ENCODE measurements at places on chromosomes 16 and 17.

- no peak for DNase-seq
These were observed 16.5 kb upstream of the ZC3H18 start for GRCh38 chr16:88553739-88554138.

DNA sequence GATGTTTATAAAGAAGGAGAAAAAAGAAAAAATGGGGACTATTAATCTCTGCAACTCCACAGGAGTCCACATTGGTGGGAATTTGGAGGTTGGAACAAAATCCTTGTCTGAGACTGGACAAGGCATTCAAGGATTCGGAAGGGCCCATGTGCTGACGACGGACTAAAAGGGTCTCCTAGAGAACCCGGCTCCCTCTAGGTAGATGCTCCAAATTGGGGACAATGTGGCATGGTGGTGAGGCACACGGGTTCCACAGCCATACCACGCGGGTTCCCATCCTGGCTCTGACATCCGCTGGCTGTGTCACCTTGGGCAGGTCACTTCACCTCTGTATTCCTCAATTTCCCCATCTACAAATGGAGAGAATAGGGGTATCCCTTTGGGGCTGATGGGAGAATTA lies 227.4 kb downstream of the C16orf78 start:
- DNase-seq: no peak

DNA sequence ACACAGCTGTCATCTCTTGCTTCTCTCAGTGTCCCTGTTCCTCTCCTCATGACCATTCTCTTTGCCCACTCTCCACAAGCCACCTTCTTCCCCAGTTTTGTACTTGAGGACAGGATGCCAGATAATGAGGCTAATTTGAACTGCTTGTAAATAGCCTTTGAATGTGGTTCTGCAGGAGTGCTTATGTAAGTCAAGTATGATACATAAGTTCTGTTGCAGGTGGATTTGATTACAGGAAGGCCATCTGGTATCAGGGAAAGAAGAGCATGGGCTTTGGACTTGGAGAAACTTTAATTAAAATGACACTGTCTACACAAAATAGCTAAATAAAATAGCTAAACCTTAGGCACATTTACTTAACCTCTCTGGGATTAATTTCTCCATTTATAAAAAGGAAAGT lies 120.2 kb upstream of the HLF start:
- DNase-seq: no peak

GRCh38 chr16:87812200-87812656 lies 46.4 kb upstream of the KLHDC4 start:
- no peak for DNase-seq

DNA sequence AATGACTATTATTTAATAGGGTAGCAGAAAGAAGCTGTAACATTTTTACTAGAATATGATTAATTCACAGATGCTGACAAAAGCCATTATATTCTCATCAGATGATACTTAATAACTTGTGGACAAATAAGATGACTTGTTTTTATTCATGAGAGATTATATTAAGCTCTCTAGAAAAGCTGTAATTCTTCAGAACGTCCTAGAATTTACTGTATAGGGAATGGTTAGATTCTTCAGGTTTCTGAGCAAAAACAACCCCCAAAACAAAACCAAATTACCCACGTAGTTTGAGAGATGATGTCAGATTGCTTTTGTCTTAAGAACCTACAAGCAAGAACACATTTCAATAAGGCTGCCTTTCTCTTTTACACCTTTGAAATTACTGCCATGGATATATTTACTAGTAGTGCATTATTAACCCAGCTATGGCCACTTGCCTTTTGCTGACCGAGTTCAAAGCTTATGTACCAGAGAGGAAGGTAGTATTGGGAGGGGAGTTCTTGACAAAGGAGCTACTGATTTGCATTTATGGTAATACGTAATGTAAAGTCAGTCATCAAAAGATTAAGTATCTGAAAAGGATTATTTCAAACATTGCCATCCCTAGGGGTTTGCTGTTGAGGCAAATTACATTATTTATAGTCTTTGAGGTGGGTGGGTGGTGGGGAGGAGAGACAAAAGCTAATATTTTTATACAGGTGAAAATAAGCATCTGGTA lies 51.7 kb downstream of the NLK start:
- no peak for DNase-seq

DNA sequence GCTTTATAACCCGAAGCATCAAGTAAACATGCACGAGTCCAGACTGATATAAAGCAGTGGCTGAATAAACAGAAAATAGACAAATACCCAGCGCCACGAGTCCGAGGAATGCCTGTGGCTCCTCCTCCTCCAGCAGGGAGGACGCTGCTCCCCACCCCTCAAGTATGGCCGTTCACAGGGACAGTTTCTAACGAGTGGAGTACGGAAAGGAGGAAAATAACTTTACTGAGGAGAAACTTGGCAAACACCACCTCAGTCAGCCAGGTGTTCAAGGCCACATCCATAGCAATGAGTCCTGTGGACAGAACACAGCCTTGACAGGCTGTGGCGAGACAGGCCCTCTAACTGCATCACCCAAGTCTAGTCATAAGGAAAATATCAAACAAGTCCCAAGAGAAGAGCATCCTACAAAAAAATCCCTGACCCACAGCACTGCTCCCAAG lies 9.2 kb downstream of the ZDHHC7 start:
- DNase-seq: no peak

- DNase-seq: no peak
These were observed 30.2 kb downstream of the TBX4 start for GRCh38 chr17:61482467-61482866.

DNA sequence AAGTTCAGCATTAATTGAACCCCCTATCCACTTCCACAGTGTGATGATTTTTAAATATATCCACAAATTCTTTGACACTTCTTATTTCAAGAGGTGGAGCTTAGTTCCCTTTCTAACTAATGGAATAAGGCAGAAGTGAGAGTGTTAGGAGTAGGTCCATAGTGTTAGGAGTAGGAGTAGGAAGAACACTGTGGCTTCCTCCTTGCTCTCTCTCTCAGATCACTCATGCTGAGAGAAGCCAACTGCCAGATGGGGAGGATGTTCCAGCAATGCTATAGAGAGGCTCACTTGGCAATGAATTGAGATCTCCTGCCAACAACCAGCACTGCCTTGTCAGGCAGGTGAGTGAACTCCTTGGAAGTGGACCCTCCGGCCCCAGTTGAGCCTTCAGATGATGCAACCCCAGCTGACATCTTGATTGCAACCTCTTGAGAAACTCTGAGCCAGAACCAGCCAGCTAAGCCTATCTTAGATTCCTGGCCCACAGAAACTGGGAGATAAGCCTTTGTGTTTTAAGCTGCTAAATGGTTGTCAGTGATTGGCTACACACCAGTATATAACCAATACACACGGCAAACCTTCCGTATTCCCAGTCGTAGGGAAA lies 44.3 kb downstream of the SPECC1 start:
- peak; percentile 21 for DNase-seq

DNA sequence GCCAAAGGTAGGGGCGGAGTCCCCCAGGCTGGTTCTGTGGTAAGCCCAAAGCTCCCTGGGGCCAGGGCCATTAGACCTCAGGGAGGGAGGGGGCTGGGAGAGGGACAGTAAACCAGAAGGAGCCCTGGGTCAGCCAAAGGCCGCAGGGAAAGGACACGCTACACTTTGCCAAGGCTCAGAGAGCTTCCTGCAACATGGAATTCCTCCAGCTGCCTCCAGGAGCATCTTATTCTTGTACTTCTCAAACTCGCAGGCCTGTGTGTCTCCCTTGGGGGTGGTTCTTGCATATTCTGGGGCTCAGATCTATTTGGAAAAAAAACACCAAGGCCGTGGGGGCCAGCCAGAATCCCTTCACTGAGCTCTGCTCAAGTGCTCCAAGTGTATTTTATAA lies 25.1 kb downstream of the AKAP1 start:
- DNase-seq: no peak

DNA sequence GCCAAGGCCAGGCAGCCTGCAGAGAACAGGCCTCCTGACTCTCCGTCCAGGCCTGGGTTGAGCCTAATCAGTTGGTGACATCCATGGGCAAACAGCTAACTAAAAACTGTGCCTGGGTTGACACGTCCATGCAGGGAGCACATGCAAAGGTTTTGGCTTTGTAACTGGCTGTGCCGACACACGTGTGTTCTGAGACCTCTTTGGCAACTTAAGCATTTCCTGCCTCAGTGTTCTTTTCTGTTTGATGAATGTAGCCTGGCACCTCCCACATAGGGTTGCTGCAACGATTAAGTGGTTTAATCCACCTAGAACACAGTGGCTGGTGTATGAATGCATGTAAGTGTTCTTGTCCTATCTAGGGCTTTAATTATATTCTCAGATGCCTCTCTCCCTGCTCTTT lies 3.2 kb downstream of the BCO1 start:
- DNase-seq: no peak

DNA sequence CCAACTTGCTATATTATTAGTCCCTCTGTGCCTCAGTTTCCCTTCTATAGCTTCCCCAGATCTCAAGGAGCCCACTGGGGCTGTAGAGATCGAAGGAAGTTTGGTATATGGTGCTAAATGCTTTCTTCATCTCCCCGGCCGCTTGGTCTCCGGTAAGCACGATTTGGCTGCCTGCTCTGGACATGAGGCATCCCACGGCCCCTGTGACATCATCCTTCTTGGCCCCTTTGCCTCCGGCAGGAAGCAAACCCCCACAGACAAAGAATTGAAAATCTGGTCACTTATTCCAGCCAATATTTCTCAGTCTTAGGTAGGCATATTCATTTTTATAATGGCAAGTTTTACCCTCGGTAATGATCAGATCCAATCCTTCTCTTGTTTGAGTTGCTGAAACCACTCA lies 65.8 kb downstream of the WSCD1 start:
- DNase-seq: no peak

DNA sequence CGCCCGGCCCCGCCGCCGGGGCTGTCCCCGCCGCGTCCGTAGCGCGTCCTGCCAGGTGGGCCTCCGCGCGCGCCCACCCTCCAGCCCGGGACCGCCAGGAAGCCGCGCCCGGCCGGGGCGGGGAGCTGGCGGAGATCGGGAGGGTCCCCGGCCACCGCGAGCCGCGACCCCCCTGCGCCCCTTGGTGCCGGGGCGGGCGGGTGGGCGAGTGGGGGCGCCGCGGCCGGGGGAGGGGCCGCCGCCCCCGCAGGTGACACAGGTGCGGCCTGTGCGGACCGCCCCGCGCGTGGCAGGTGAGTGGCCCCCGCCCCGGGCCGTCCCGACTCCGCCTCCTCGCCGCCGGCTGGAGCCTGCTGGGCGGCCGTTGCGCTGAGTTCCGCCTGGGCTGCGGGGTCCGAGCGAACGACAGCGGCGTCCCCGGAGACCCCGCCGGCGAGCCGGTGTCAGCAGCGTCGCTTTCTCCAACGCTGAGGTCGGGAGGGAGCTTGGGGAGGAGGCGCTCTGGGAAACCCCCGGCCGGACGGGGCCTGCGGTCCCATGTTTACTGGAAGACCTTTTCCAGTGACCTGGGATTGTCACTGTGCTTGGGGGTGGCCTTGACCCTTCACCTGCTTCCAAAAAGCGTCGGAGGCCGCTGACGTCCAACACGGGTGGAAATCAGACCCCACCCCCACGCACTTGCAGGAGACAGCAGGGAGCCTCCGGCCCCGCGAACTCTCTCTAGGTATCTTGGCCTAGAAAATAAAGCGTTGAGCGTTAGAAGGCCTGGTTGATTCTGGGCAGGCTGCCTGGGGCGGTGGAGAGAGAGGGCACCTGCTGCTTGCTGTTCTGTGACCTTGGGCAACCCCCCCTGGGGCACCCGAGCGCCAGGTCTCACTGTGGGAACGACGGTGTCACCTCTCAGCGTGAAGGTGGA lies 542 bp downstream of the KLHL36 start:
- no peak for DNase-seq

GRCh38 chr17:48997103-48997826 lies at the start of gene IGF2BP1:
IGF2BP1 (plus strand) TSS chr17:48997385; CDS start chr17:48997746, 361 bp downstream.
- DNase-seq: no peak

- no peak for DNase-seq
These were observed 189.7 kb downstream of the SNX29 start for GRCh38 chr16:12166271-12166670.

DNA sequence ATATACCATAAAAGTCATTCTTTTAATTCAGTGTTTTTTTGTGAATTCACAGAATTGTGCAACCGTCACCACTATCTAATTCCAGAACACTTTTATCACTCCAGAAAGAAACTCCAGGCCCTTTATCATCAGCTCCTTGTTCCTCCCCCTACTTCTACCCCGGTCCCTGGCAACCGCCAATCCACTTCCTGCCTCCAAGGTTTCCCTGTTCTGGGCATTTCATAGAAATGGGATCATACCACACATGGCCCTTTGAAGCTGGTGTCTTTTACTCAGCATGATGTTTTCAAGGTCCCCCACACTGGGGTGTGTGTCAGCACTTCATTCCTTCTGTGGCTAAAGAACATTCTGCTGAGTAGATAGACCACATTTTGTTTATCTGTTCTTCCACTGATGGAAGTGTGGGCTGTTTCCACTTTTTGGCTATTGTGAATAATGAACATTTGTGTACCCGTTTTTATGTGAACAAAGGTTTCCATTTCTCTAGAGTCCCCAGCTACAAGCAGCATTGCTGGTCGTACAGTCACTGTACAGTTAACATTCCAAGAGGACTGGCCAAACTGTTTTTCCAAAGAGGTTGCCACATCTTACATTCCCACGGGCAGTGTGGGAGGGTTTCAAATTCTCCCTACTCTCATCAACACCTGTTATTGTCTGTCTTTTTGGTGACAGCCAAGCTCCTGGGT lies 75.8 kb upstream of the ZNF469 start:
- no peak for DNase-seq

- peak; percentile 83 for DNase-seq
These were observed 122.3 kb upstream of the CIBAR2 start for GRCh38 chr16:85234310-85235204.

DNA sequence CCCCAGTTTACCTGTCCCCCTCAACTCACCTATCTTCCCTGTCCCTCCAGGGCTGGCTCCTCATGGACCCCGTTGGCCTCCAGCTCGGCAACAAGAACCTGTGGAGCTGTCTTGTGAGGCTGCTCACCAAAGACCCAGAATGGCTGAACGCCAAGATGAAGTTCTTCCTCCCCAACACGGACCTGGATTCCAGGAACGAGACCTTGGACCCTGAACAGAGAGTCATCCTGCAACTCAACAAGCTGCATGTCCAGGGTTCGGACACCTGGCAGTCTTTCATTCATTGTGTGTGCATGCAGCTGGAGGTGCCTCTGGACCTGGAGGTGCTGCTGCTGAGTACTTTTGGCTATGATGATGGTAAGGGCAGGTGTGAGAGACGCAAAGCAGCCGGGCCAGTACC lies 31.3 kb downstream of the NLRC5 start:
- DNase-seq: no peak

- DNase-seq: no peak
These were observed 2.9 kb downstream of the PHKB start for GRCh38 chr16:47463771-47464624.

- no peak for DNase-seq
These were observed 1.9 kb upstream of the RNASEK start for GRCh38 chr17:7010523-7010922.

- DNase-seq: no peak
These were observed 22.6 kb downstream of the SCNN1B start for GRCh38 chr16:23324727-23325126.

GRCh38 chr17:81436294-81436849 lies 41.1 kb downstream of the BAHCC1 start:
- no peak for DNase-seq

DNA sequence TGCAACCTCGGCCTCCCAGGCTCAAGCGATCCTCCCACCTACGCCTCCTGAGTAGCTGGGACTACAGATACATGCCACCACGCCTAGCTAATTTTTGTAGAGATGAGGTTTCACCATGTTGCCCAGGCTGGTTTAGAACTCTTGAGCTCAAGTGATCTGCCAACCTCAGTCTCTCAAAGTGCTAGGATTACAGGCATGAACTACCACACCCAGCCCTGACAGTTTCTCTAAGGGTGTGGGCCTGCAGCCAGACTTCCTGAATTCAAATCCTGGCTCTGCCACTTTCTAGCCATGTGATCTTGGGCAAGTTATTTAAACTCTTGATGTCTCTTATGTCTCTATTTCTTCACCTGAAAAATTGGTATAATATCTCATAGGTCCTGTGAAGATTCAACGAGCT lies 5.6 kb downstream of the CUEDC1 start:
- DNase-seq: no peak

Data from NCI-H1694 (cell line).